Activated CD8-positive, alpha-beta memory T cell treated with anti-CD3 and anti-CD28 coated beads, Interleukin-2, amount 10 ng/mL, durations not matched to agents 7 days and 5 days (primary cell): ENCODE measurements at places on chromosomes 6 and 20. TPM values are rescaled to one million over a fixed set of nuclear protein-coding genes. Genes with fewer than 3 reads are reported as not detected.

DNA sequence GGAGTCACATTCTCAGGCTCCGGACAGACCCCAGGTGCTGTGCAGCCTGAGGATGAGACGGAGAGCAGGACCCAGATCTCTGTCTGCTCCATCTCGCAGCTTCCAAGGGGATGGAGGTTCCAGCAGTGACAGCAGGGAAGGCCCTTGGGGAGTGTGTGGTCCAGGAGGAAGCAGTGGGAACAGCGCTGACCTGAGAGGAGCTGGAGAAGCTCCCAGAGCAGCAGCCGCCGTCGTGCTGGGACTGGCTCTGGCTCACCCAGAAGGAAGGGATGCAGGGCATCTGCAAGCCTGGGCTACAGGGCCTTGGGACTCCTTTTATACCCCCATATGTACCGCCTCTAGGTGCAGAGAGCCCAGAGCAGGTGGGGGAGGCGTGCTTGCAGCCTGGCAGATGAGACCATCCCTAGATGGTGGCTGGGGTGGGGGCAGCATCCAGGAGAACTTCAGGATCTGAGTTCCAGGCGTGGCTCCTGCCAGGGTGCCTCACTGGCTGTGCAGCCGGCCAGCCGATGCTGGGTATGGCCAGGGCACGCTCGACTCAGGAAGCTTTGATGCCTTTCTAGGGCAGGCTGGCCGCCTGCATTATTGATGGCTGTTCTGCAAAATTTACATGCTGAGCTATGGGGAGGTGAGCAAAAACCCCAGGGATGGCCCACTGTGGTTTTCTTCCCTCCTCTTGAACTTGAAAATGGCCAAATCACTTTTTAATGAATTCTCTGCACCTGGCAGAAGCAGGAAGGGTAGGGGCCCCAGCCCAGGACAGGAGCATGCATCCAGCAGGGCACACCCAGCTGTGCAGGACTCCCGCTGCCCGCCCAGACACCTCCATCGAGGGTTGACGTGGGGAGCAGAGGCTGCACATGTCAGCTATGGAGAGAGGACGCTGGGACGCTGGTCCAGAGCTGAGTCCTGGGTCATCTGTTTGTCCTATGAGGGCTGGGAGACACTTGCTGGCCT is 179.6 kb downstream of the TAF4 start:
- peaks cover 2% of the 10 kb centered on the region for H3K4me1 ChIP-seq
- H3K27me3 ChIP-seq, result no peaks in the 10 kb centered on the region
- no peak for DNase-seq
- H3K4me3 ChIP-seq, result no peak overlapping the region
- H3K27ac ChIP-seq, result no peak overlapping the region

GRCh38 chr6:135269481-135269891 is 88.4 kb downstream of the MYB start:
- no peak overlapping the region for H3K27ac ChIP-seq
- no peak for DNase-seq
- no peak overlapping the region for H3K4me3 ChIP-seq
- H3K4me1 ChIP-seq, result no peaks in the 10 kb centered on the region

Gene WASF1
- total RNA-seq, result 1.5 TPM

Gene CYP24A1
- not detected for total RNA-seq
